ENCODE measurements at places on chromosomes 5 and 9. TPM values are rescaled to one million over a fixed set of nuclear protein-coding genes. Genes with fewer than 3 reads are reported as not detected.

The DMGDH gene
- 1.3 TPM for total RNA-seq

The CREBRF gene
- 28.3 TPM for total RNA-seq

The KIF20A gene
- 0.59 TPM for total RNA-seq

The ARID3C gene
- total RNA-seq = not detected

Measured in left ventricle myocardium superior (tissue), 1 donor.